ENCODE measurements at places on chromosomes 4 and X.

DNA sequence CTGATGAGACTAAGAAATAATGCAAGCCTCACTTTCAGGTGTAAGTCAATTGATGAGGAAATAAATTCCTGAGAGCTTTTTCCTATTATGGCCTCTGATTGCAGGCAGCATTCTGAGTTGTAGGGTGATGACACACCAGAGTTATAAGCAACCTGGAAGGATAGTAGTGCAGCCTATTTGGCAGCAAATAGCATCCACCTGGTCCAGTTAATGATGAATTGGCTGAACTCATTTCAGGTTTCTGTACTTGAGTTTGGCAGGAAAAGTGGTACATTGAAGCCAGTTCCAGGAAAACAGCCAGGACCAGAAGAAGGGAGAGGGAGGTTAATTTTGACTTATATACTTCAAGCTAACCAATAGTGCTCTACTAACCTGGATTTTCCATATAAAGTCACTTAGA is 316.8 kb downstream of the NAF1 start:
- no peak for DNase-seq

DNA sequence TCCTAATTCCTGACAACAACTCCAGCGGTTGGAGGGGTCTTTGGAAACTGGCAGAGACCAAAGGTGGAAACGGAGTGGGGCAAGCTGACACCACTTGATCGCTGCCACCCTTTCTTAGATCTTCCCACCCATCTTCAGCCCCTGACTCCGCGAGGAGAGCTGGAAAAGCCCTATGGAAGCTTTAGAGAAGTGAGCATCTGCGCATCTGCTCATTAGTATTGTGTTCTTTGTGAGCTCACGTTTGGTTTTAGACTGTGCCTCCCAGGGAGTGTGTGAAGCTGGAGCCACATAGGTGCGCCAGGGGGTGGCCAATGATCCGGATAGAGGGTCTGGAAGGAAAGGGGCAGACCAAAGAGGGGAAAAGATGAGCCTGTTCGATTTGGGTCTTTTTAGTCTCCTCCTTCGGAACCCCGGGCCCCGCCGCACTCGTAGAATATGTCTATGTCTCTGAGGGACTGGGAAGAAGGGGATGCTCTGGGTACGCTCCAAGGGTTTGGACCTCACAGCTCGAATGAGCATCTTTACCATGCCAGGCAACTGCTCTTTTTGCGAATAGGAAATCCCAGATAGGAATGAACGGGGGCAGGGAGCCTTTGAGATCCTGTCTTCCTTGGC is 578 bp upstream of the DKK2 start:
- DNase-seq, result no peak

DNA sequence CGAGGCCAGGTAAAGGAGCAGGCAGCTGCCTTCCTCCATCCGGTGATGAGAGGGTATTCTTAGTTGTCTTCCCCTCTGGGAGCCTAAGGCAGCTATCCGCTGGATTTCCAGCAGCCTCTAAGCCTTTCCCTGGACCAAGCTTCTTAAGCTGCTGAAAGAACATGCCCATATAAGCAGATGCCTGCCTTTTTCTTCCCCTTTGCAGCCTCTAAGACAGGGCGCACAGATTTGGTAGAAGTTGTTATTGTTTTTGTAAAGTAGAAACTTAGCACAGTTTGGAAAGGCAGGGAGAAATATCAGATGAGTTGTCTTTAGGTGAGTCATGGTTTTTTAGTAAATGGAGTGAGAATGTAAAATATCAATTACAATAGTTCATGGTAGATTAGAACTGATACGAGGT is 210.8 kb downstream of the ARHGAP10 start:
- no peak for DNase-seq

DNA sequence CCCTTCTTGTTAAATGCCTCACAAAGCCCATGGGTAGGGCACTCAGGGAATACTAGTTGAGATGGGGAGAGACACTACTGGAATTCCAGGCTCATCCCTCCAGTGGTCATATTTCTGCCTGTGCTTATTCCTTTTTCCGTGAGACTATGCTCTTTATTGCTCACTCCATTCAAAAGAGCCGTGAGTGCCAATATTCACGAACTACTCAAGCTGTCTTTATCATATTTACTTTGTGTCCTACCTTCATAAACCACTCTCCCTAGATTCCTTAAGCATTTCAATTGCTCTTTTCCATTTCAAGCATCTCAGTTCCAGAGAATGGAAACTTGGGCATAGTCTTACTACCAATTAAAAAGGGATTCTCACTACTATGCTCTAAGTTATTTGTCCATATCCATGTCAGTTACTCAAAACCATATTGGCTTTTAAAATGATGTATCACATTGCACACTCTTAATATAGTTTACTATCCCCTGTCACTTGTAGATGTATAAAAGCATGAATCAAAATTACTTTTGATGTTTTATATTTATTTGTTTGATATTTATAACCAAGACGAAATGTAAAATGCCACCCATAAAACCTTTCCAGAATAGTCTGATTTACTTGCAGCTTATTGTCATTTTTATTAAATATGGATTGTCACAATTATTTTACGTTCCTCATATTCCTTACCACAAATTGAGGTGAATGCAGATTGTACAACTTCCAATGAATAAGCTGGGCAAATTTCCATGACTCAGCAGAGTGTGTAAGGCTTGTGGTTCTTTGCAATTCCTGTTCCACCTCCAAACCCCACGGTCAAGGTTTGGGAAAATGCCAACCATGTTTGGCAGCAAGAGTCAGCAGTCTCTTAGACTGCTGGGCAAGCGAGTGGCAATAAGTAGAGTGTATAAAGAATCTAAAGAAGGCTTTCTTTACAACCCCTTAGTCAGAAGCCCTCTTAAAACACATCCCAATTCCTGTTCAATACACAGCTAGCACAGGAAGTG is 24.4 kb downstream of the ENOX2 start:
- DNase-seq, result no peak

GRCh38 chrX:31590581-31591114 is 518.8 kb upstream of the FTHL17 start:
- no peak for DNase-seq

GRCh38 chr4:40918330-40918729 is 168.6 kb downstream of the NSUN7 start:
- no peak for DNase-seq

DNA sequence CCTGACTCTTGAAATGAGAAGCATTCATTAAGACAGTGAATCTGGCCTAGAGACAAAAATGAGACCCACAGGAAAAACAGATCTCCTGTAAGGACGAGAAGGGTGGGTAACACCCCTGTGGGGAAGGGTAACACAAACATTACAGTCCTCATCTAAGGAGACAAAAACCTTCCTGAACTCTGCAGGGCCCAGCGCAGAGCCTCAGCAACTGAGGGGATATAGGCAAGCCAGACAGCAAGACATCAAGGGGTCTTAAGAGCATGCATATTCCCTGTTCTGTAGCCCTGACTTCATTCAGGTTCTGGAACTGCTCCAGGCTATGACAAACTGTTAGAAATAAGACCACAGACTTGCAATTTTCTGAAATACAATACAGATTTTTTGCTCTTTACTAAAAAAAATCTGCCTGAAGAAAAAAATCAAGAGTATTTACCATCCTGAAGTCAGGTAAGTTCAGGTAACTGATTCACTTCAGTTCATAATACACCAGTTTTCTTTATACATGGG is 15.5 kb downstream of the COX18 start:
- DNase-seq, result no peak

GRCh38 chr4:183556947-183557346 is 52.1 kb downstream of the ING2 start:
- DNase-seq, result no peak

GRCh38 chr4:2560167-2560566 is 23.7 kb downstream of the FAM193A start:
- no peak for DNase-seq

GRCh38 chr4:7674706-7675105 is 240.0 kb upstream of the PSAPL1 start:
- no peak for DNase-seq

- DNase-seq, result peak; percentile 96
Observed at GRCh38 chrX:57286507-57287251, at the start of gene FAAH2. TSS of gene FAAH2 (plus strand) at chrX:57286706. CDS start at chrX:57286826, 120 bp downstream.

GRCh38 chrX:2715066-2715600 is 24.0 kb downstream of the CD99 start:
- no peak for DNase-seq

GRCh38 chr4:156734965-156735895 is 236.4 kb downstream of the PDGFC start:
- no peak for DNase-seq

- DNase-seq, result no peak
Observed at GRCh38 chr4:9771034-9771433, 10.4 kb upstream of the DRD5 start.

GRCh38 chr4:820230-821172 is 5.4 kb downstream of the CPLX1 start:
- DNase-seq, result no peak

GRCh38 chr4:184450045-184450444 is 24.3 kb downstream of the IRF2 start:
- DNase-seq, result no peak

DNA sequence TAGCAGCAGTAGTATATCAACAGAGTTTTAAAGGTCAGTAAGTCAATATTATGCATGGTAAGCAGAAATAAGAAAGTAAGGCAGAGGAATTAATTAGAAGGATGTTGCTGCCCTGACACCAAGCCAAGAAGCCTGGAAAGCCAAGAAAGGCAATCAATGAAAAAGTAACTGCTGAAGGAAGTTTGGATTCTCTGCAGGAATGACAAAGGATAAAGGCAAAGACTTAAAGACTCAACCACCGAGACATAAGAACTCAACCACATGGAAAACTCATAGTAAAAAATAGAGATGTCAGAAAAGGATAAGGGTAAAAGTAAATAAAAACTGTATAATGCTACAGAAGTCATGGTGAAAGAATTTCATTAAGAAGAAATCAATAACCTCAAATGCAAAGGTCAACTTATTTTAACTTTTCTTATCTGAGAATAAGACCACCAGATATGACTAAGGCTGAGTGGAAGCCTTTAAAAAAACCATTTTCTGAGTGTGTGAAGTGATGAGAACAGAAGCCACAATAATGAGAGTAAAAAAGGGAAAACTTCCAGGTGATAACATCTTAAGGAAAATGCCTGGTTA is 55.2 kb downstream of the NEK1 start:
- DNase-seq, result no peak

GRCh38 chrX:38804682-38805431 is 3.6 kb downstream of the MID1IP1 start:
- peak; percentile 43 for DNase-seq

- DNase-seq, result no peak
Observed at GRCh38 chr4:15651676-15652075, 3.5 kb downstream of the FBXL5 start.

DNA sequence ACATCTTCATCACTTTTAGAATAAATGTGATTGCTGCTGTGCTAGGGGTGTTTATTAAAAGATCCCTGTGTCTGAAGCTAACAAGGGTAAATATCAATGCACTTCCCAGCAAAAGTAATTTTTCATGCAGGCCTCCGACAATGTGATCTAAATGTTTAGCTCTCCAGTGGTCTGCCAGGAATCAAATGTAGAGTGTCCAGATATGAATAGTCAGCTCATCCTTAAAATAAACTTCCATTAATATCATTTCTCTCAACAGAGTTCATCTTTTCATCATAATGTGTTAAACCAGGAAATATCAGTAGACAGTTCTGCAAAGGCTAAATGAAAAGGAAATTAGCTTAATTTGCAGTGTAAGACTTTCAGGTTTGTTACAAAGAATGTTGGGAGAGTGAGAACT is 102.2 kb upstream of the EGFL6 start:
- no peak for DNase-seq

GRCh38 chrX:6890544-6891261 is 256.8 kb upstream of the STS start:
- no peak for DNase-seq

GRCh38 chr4:1686440-1687036 is 2.4 kb upstream of the FAM53A start:
- no peak for DNase-seq

GRCh38 chr4:152667781-152668180 is 12.0 kb downstream of the TMEM154 start:
- no peak for DNase-seq

GRCh38 chr4:88745175-88745574 is 47.5 kb upstream of the NAP1L5 start:
- no peak for DNase-seq
